Right atrium auricular region (tissue), 2 donors: ENCODE measurements at places on chromosomes 6 and 20.

- no peak for DNase-seq
These were observed 141.0 kb upstream of the COL21A1 start for GRCh38 chr6:56388415-56388755.

GRCh38 chr20:13765299-13765698 lies 19.4 kb downstream of the ESF1 start:
- DNase-seq, result no peak

- no peak for DNase-seq
These were observed 48.1 kb upstream of the HLA-E start for GRCh38 chr6:30441171-30441570.

DNA sequence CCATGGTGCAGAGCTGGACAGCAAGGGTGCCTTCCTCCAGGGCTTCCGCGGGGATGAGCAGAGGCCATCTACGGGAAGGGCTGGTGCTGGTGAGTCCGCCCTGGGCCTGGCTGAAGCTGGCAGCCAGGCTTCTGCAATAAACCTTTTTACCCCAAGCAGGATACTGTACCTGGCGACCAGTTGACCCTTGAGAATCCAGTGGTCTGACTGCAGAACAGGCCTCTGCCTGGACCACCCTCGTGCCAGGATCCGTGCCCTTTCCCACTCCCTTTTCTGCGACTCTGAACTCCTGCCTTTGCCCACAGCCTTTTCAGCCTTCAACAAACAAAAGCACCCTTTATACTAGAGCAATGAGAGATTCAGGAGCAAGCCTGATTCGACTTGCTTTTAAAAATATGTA lies 18.9 kb downstream of the CDH26 start:
- no peak for DNase-seq

DNA sequence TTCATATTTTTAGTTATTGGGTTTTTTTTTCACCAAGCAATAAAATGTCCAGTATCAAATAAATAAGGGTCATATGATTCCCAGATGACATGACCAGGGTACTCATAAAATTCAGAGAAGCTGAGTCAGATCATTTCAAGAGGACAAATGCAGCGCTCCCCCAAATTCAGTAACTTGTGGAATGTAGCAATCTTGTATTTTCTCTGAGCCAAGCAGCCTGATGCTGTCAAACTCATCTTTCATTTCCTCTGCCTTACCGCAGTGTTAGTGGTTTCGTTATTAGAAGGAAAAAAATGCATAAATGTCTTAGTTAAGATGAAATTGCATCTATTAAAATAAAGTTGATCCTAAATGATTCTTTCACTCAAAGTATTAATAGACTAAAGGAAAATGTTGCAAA lies 57.8 kb upstream of the EDN1 start:
- no peak for DNase-seq

GRCh38 chr6:168525926-168526630 lies 85.1 kb downstream of the SMOC2 start:
- no peak for DNase-seq

DNA sequence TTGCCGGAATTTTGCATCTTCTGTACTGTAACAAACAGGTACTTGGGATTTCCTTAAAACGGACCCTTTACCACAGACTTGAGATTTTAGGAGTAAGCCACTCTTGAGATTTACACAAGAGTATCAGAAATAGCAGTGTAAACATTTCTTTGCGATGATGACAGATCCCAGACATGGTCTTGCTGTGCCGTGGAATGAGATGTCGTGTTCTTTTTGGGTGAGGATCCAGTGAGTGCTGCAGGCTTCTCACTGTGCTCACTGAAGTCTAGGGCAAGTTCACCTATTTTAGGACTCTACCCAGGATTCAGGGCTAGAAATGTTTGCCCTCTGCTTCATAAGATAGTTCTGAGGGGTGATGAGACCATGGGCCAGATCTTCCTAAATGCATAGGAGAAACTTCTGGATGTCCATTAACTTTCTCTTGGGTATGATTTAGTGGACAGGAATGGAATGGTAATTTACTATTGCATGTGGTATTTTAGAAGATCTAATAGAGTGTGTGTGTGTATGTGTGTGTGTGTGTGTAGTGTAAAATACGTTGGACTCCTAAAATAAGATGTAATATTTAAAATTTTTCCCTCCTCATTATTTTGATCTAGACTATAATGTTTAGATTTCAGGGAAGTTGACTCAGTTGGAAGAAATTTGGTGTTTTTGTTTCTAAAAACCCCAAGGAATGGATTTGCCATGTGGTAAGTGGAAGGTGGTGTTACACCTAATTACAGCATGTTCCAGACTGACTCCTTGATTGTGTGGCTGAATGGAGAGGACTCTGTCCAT lies 8.5 kb downstream of the LRRC1 start:
- DNase-seq, result no peak

DNA sequence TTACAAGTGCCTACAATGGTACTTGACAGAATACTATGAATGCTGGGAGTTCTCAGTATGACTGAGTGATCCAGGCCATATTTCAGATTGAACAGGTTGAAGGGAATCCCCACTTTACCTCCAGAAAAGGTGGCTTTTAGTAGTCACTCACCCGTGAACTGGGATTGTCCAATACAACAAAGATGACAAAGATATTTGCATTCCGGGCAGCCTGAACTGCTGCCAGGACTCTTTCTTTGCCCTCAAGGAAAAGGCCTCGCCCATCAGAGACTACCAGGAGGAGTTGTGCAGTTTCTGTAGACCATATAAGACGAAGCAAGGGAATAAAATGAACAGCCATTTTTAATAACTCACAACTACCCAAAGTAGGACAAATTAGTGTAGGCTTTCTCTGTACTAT lies 6.3 kb upstream of the LYRM2 start:
- no peak for DNase-seq
